Renal pelvis (tissue), 12 donors: ENCODE measurements at places on chromosomes 11 and 22.
A peak's percentile ranks its signal among the peaks of the same experiment; 100 is the strongest.

GRCh38 chr11:14554959-14555358 lies 34.8 kb upstream of the PSMA1 start:
- DNase-seq, result no peak

DNA sequence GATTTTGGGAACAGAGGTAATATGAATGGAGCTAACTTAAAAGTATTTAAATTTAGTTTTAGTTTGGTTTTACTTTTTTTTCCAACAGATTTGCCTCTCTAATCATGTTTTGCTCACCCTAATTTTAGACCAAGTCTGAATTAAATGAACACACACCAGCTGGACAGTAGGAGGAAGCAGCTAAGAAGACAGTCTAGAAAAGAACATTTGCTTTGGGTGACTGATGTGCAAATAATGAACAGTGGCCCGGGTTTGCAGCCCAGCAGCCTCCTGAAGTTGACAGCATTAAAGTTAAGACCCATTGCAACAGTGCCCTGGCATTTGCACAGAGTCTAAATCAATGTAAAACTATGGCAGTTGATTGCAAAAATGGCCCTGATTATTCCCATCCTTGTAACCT lies 66.4 kb upstream of the SORL1 start:
- no peak for DNase-seq

DNA sequence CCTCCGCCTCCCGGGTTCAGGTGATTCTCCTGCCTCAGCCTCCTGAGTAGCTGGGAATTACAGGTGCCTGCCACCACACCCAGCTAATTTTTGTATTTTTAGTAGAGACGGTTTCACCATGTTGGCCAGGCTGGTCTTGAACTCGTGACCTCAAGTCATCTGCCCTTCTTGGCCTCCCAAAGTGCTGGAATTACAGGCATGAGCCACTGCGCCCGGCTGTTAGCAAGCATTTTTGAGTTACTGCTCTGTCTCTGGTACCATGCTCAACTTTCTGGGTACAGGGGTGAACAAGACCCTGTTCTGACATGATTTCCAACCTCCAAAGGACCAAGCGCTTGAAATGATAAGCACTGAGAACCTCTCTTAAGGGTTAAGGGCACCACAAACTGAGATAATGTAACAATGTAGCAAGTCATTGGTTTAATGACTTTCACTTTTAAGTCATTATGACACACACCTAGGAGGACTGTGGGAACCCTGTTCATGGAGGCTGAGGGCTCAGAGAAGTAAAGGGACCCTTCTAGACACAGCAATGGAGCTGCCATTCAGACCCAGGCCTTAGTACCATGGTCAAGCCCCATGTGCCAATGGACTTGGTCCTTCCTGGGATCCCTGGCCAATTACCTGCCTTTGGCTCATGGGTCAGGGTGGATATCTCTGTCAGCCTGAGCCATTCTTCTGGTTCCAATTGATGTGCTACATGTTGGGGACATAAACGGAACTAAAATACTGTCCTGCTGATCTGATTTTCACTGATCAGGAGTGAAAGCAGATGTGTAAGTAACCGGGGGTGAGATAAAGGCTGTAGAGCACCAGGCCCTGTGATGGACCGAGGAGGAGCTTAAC lies 11.6 kb downstream of the SLC3A2 start:
- no peak for DNase-seq

DNA sequence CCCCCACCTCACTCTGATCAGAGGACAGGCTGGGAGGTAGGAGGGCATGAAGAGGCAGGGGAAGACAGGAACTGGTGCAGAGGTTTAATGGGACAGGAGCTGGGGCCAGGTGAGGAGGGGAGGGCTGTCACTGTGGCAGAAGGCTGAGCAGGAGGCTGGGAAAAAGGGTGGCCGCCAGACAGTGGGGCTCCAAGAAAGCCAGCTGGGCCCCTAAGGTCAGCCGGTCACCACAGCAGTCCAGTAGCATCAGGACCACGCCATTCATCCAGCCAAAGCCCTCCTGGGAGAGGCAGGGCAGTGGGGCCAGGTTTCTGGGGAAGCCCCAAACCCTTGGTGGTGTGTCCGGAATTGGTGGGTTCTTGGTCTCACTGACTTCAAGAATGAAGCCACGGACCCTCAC lies 8.5 kb upstream of the TREH start:
- no peak for DNase-seq

DNA sequence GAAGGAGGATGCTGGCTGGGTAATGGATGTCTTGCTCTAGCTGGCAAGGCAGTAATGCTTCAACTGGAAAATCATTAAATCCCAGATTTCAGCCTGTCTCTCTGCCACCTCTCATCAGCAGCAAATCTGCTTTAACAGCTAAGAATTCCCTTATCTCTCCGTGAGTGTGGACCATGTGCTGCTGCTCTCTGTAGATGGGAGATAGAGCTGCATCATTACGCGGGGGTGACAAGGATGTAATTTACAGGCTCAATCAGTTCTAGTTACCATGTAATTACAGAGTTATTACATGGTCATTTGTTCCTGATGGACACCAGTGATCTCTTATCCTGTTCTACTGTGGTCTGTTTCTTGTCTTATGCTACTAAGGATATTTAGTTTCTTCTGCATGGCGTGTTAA lies 665.4 kb downstream of the NTM start:
- DNase-seq, result no peak

DNA sequence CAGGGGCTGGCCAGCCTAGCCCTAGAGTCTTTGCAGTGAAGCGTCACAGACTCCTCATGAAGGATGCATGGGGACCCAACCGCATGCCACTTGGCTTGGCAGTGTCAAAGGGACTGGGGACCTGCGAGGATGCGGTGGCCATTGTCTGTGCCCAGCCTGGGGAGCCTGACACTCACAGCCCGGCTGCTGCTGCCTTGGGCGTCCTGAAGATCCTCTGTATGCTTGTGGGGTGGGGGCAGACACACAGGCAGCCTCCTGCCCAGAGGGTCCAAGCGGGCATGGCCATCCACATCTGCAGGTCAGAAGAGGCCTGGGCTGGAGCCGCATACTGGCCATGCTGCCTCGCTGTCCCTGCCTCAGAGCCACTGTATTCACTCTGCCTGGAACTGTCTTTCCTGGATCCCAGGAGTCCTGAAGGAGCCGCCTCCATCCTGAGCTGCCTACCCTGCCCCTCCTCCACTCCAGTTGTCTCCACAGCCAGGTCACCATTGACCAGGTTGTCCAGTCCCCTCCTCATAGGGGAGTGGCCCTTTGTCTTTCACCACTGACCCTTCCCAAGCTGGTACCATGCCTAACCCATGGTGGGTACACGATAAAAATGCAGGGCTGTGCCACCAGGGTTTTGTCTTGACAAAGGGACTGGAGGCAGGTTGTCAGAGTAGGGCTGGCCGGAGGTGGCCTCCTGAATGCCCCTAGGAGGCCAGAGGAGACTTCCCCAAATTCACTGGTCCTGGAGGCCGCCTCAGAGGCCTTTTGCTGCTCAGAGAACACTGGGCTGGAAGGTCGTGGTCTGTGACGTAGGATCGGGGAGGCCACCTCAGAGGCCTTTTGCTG lies 107.0 kb downstream of the KCNQ1OT1 start:
- no peak for DNase-seq

- DNase-seq, result no peak
Observed at GRCh38 chr11:67352546-67353316, 615 bp downstream of the POLD4 start.

DNA sequence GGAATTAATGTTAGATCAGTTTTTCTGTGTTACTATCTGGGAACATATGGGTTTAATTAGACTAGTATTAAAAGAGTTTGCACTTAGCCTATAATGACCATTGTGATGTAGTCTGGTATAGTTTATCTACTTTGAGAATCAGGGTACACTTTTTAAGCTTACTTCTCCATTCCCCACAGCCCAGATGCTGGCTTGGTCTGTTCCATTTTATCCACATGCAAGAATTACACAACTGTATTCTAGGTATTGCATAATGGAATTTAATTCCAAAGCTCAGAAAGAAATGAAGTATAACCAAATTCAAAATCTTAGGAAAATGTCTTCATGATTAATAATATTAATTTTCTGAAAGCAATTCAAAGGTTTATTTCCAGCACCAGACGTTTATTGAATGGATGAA lies 122.2 kb upstream of the PDGFD start:
- DNase-seq, result no peak

DNA sequence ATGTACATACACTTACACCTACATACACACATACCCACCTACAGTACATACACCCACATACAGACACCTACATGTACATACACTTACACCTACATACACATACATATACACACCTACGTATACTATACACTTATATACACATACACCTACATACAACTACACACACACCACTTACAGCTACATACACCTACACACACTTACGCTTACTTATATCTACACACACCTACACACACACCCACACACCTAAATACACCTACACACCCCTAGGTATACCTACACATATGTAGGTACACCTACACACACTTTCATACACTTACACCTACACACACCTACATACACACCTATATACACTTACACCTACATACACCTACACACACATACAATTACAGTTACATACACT lies 61.0 kb downstream of the ARHGAP8 start:
- DNase-seq, result no peak

- no peak for DNase-seq
Observed at GRCh38 chr22:39259666-39260065, 14.9 kb upstream of the PDGFB start.

DNA sequence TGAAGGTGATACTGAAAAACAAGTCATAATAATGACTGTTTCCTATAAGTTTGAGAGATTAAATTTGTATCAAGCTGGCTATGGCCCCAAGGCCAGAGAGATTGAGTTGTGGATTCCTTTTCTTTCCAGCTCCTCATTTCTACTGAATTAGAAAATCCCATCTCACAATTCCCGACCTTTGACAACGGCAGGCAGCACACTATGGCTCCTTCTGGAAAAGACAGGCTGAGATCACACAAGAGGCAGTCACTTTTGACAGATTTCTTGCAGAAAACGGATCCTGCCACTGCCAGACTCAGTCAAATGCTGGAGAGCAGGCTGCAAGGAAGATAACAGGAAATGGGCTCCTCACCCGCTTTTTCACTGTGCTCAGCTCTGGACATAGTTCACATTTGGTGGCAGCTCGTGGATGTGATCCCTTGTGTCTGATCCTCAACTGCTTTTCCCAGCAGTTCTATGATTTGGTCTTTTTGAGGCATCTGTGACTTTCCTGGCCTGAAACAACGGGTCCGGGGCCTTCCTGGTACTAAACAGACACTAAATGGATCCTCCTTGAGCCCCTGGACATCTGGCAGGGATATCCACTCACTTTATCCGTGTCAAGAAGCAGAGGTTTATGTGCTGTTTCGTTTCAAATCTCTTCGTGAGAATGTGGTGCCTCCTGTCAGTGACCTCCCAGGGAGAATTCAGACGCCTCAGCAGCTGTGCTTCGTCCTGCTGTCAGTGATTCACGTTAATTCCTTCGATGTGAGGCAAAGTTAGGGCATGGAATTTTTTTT lies 26.1 kb upstream of the RTL6 start:
- DNase-seq, result peak; percentile 56

- DNase-seq, result no peak
Observed at GRCh38 chr11:695288-695537, 191 bp upstream of the DEAF1 start.

- no peak for DNase-seq
Observed at GRCh38 chr11:116641561-116642045, 131.2 kb downstream of the BUD13 start.

- DNase-seq, result no peak
Observed at GRCh38 chr22:43900206-43900605, 8.4 kb upstream of the PNPLA5 start.

- no peak for DNase-seq
Observed at GRCh38 chr11:78187366-78188285, 800 bp downstream of the KCTD21 start.

GRCh38 chr11:105206633-105207032 lies 67.1 kb upstream of the CARD18 start:
- DNase-seq, result no peak

- no peak for DNase-seq
Observed at GRCh38 chr22:24985826-24986214, 33.3 kb downstream of the KIAA1671 start.

DNA sequence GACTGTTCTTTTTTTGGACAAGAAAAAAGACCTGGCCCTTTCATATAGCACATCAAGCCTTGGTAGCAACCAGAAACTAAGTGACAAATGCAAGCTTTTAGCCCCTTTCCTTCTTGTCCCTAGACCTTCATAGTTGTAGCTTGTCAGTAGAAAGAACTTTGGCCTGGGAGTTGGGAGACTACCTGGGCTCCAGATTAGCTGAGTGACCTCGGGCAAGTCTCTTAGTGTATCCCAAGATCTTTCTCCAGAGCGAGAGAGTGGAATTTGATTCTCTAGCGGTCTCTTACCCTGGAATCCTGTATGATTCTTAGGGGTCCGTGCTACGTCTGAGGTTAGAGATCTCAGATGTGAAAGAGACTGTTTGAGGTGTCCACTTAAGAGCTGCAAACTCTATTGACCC lies 59.0 kb downstream of the ZNRF3 start:
- DNase-seq, result no peak

GRCh38 chr22:19984851-19985811 lies 31.5 kb downstream of the ARVCF start:
- no peak for DNase-seq

DNA sequence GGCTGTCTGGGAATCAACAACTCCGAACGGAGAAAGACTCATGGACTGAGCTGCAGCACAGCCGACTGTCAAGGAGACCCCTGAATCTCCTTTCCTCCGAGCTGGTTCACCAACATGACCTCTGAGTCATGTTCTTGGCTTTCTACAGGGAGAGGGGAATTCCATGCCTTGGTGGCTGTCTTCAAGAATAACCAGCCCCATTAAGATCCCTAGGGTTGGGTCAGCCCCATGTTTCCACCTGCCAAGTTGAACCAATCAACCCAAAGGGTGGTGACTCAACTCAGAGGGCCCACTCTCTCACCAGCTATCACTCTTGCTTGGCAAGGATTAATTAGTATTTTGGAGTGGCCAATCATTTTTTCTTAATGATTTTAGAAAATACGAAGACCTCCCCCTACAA lies 28.3 kb upstream of the IGSF22 start:
- no peak for DNase-seq

- DNase-seq, result no peak
Observed at GRCh38 chr11:115180272-115180671, 323.9 kb downstream of the CADM1 start.

DNA sequence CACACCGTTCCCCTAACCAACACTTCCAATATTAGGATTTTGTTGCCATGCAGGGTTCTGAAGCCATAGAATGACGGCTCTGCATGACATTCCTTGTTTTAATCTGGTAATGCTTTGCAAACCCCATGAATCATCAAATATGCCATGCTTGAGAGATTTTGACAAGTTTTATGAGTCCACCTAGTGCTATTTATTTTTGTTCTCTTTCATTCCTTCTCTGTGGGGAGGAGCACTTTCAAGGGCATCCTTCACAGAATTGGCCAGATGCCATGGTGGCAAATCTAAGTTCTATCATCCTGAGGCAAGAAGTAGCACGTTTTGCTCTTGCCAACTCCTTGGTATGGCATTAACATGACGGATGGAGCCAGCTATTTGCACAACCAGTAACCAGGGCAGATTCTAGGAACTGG lies 268.4 kb downstream of the FAM76B start:
- no peak for DNase-seq
